ENCODE measurements at places on chromosomes 1 and 21. TPM values are rescaled to one million over a fixed set of nuclear protein-coding genes. Genes with fewer than 3 reads are reported as not detected.

Gene PERM1
- not detected for total RNA-seq

Gene UMODL1
- not detected for total RNA-seq

Gene ACTN2
- total RNA-seq = 0.71 TPM

Gene CD55
- total RNA-seq = 26.4 TPM

Gene LRRC3
- total RNA-seq = not detected

Gene MIS18A
- 33.4 TPM for total RNA-seq

Measured in Caki2 (cell line).